RPMI8226 (cell line): ENCODE measurements at places on chromosomes 12 and 14.

DNA sequence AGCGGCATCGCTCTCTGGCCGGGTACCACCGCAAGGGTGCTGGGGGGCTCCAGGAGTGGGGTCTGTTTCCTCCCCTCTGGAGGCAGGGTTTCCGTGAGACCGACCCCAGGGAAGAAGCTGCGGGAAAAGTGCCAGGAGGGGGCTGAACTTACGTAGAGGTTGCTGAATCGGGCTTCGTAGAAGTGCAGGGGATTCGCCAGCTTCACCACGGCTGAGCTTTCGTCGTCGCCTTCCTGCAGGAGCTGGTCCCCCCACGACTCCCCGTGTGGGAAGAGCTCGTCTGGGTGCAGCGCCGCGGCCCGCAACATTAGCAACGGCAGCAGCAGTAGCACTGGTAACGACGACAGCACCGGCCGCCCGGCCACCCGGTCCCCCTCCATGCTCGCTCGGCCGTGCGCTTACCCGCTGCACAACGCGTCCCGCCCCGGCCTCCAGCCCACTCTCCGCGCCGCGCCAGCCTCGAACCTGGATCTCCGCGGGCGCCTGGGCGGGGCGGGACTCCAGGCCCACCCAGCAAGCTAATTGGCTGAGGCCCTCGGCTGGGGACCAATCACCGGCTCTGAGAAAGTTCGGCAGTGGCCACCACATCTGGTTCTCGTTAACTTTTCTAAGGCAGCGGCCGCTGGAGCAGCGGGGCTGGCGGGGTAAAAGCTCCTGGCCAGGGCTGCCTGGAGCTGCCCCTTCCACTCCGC, at the start of gene NID2:
NID2 (minus strand) TSS at position 445 of the 692 bp plus-strand sequence; CDS start at position 380, 65 bp downstream.
- no peak for DNase-seq

GRCh38 chr12:86903159-86903558, 647.0 kb upstream of the MGAT4C start:
- no peak for DNase-seq

DNA sequence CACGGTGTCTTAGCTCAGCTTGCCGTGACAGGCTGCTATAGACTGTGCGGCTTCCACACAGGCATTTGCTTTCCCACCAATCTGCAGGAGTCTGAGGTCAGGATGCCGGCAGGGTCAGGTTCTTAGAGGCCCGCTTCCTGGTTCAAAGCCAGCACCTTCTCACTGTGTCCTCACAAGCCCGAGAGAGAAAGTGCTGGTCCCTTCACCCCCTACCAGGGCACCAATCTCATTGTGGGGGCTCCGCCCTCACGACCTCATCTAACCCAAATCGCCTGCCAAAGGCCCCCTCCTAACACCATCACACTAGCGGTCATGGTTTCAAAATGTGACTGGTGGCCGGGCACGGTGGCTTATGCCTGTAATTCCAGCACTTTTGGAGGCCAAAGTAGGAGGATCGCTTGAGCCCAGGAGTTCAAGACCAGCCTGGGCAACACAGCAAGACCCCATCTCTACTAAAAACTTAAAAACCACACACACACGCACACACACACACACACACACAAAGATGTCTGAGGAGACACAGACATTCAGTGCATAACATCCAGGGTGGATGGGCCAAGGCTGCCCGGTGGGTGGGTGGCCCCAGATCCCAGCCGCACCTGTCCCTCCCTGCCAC, 26.8 kb downstream of the MMP17 start:
- DNase-seq: no peak

DNA sequence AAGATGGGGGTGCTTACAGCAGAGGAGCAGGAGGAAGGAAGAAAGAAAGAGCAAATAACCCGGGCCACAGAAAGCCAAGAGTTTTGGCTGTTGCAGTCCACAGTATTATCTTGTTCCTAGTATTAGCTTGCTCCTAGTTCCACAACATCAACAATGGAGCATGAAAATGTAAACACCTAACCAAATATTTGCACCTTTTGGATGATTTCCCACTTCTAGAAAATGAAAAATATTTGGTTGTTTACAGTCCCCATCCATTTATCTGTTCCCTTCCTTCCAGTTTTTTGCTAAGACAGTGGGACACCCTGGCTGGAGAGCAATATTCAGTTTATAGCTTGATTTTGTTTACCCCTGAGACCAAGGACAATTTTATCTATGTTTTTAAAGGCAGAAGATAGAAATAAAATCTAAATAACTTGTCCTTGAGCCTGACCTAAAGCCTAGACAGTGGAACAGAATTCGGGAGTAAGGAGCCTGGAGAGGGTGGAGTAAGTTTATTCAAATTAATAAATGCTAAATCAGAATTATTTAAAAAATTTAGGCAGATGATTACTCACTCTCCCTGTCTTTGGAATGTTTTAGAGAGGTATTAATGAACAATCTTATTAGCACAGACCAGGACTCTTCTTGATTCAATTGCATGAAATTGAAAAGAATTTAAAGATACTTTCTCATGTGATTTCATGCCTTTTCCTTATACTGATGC, 51.6 kb downstream of the RESF1 start:
- DNase-seq: no peak

GRCh38 chr12:55767156-55767555, 24.2 kb downstream of the GDF11 start:
- DNase-seq: no peak

DNA sequence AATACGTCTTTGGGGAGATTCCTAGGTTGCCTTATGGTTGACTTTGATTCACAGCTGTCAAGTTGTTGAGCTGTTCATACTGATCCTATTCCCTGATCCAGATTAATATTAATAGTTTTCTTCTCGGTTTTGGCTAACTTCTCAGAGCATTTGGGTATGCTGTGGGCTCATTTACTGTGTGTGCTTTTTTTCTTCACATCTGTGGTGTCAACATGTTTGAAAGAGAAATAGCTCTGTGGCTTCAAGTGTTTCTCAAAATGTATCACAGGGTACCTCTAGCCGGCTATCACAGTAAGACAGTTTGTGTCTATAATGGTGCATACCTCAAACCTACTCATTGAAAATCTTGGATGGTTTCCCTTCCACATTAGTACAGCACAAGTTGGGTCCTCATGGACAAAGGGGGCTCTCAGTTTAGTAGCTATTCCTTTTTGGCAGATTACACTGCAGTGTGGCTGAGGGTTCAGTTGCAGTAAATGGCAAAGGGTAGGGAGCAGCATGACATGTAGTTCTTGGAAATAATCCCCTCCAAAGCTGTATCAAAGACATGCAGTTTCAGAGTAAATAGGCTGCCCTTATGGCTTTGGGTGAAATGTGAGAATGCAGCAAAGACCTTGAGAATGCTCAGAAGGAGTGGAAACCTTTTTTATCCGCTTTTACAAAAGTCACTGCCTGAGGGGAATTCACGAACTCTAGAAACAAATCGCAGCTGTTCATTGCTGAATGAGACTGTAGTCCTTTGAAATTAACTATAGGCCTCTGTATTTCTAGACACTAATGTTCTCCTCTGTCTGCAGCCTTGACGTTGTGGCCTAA, 102.4 kb upstream of the ATF1 start:
- no peak for DNase-seq

GRCh38 chr14:79597566-79597965, 613.7 kb downstream of the DIO2 start:
- no peak for DNase-seq

DNA sequence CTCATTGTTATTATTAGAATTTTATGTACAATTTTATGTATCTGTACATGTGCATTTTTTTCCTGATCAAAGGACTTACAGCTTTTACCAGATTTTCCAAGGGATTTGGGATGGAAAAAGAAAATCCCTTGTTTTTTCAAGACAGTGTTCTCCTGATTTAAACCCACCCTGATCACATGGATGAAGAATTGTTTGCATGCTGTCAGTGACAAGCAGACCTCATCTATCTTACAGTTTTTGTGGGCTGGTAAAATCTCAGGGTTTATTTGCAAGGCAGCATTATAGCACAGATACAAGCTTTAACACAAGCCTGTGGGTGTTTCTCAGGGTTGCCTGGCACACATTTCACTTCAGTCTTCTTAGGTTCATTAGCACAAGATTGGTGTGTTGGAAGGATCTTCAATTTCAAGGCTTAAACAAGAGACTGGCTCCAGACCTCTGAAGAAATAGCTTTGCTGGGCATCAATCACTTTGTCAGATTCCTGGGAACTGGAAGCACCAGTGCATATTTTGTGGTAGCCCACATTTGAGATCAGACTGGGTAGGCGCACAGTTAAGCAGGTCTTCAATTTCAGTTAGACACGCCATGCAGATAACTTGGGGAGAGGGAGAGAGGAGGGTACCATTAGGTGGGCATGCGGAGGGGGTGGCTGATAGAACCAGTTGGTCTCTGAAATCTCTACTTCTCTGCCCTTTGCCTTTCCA, 118.0 kb downstream of the TBX5 start:
- no peak for DNase-seq

GRCh38 chr12:21604245-21605101, at the start of gene GYS2:
TSS of gene GYS2 (minus strand) at chr12:21604847. CDS start at chr12:21604592, 255 bp downstream.
- no peak for DNase-seq

DNA sequence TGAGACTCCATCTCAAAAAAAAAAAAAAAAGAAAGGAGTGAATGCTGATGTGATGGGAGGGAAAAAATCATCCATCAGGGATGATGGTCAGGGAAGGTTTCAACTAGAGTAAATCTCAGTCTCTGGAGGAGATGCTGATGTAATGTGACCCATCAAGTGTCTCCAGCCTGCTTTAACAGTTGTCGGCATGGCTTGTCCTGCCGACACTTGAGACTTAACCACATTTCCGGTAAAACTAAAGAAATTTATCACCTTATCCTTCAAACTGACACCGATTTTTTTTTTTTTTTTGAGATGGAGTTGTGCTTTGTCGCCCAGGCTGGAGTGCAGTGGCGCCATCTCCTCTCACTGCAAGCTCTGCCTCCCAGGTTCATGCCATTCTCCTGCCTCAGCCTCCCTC, 21.5 kb upstream of the ANAPC5 start:
- no peak for DNase-seq

- DNase-seq: no peak
These were observed 252.9 kb downstream of the DPF3 start for GRCh38 chr14:72640911-72641485.

DNA sequence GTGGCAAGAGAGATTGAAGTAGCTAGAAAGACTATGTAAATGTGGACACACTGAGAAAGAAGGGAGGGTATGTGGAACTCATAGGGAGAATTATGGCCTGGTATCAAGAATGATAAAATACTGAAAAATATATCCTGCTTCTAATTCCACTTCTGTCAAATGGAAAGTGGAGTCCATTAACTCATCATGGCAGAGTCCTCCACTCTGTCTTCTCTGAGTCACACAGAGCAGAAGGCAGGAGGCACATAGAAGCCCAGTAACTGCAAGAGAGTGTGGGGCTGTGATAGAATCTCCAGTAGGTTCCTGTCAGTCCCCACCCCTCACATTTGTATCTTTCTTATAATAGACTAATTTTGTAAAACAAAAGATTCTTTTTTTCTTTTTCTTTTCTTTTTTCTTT, 223.7 kb downstream of the AKAP6 start:
- no peak for DNase-seq

DNA sequence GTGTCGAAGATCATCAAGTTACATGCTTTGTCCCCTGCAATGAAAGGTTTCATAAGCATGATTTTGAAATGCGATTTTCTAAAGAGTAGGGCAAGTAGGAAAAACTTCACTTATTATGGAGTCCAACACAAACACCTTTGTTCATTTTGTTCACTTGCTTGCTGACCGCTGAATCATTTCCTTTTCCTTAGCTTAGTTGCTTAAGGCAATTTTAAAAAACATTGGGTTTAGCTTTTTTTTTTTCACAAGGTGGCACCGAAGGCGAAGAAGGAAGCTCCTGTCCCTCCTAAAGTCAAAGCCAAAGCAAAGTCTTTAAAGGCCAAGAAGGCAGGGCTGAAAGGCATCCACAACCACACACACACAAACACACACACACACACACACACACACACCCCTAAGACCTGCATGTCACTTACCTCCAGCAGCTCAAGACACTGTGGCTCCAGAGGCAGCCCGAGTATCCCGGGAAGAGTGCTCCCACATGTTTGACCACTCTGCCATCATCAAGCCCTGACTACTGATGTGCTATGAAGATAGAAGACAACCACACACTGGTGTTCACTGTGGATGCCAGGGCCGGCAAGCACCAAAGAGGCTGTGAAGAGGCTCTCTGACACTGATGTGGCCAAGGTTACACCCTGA, 11.4 kb downstream of the MANSC1 start:
- DNase-seq: no peak

- no peak for DNase-seq
These were observed 9.5 kb downstream of the CNTN1 start for GRCh38 chr12:40701756-40702155.

DNA sequence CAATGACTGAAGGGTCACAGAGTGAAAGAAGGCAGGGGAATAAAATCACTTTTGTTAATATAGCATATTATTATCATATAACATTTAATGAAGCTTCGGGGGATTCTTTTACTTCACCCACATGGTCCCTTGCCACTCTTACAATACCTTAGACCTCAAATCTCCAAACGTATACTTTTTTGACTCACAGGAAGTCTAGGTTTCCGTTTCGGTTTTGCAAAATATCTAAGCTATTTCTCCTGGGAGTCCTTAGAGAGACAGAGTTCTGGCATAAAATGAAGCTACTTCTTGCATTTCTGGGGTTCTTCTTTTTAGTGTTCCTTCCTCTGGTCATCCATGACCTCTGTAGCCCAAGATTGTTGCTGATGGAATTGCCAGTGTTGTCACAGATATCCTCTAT, 590.5 kb upstream of the ATP2B1 start:
- peak; percentile 15 for DNase-seq

- no peak for DNase-seq
These were observed 2.6 kb downstream of the BCL7A start for GRCh38 chr12:122024132-122024785.

DNA sequence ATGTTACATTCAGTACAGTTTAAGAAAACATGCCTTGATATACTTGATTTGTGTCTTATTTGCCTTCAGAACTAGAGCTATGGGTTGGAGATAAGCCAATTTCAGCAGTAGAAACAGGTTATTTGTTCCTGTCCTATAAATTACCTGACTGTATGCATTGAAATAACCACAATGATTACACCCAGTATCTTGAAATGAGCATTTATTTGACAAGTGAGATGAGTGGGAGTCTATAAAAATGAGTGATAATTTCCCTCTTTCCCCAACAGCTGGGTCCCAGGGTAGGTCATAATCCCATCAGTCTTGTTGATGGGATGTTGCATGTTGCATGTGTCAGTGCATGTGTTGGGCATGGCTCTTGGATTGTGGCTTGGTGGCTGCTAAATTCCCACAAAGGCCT, 3.7 kb downstream of the TAS2R42 start:
- no peak for DNase-seq

DNA sequence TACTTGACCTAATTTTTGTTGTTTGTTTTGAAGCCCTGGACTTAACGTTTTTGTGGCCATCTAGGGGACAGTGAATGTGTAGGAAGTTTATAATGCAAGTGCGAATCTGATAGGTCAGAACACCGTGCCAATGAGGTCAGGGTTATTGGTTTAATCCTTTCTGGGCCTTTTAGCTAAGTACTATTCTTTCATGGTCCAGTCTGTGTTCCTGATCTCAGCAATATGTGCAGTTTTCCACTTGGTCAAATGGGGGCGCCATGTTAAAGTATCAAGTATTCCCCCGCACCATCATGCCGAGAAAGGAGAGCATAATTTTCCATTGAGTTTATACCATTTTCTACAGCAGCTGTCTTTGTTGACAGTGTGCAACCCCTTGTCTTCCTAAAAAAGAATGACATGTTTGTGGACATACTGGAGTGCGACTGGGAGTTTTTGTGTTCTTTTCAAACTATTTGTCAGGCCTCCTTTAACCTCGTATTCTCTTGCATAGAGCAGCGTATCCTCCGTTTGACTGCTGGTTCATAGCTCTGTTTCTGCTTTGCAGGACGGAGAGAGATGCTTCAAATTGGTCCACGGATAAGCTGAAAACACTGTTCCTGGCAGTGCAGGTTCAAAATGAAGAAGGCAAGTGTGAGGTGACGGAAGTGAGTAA, 1.3 kb downstream of the AHSA1 start:
- peak; percentile 69 for DNase-seq

- no peak for DNase-seq
These were observed 40.6 kb upstream of the FKBP4 start for GRCh38 chr12:2754208-2754607.
